Sigmoid colon (tissue), 7 donors: ENCODE measurements at places on chromosomes 11 and 22. TPM values are rescaled to one million over a fixed set of nuclear protein-coding genes. Genes with fewer than 3 reads are reported as not detected.

HSPA8 gene
- polyA plus RNA-seq: 300 TPM

OR10W1 gene
- not detected for polyA plus RNA-seq

OR51F2 gene
- not detected for polyA plus RNA-seq

MUC5AC gene
- under 0.01 TPM for polyA plus RNA-seq
